PC-3 (cell line): ENCODE measurements at places on chromosomes 7 and 10.
A peak's percentile ranks its signal among the peaks of the same experiment; 100 is the strongest.

DNA sequence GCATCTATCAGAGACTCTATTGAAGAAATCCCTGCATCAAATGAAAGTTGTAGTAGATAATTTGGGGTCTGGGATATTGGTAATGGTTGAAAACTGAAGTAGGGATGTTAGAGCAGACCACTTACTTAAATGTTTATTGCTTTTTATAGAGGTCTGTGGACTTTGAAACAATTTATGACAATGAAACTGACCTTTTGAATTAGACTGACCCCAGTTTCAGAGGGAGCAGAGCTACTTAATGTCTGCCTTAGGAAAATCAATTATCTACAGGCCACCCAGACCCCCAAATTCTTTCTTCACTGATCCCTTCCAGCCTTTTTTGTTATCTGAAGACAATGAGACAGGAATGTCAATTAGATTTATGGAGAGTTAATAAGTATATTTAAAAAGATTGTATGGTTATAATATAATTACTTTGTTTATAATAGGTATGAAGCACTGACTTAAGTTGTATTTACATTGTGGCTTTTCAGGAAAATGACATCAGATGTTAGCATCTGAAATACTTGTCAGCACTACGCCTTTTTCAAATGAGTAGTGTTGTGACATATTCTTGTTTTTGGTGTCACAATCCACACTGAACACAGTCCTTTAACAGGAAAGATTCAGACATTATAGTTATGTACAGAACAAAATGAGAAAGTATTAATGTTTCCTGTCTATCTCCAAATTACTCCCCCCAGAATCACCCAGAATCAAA, 13.9 kb downstream of the MGAM2 start:
- DNase-seq = peak; percentile 8

DNA sequence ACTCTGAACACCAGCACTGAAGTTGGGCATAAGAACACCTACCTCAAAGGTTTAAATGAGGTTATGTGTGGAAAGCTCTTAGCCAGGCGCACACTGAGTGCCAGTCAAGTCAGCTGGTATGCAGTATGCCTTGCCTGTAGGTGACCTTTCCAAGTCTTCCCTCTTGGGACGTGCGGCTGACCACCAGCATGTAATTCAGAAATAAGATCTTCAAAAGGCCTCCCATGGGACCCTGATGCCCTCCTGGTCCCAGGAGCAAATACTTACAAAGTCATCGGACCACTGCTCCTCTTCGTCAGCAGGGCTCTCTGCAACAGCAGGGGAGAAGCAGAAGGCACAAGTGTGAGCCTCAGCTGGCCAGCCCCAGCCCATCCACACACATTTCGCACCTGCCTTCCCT, 40.8 kb downstream of the BLNK start:
- no peak for DNase-seq

DNA sequence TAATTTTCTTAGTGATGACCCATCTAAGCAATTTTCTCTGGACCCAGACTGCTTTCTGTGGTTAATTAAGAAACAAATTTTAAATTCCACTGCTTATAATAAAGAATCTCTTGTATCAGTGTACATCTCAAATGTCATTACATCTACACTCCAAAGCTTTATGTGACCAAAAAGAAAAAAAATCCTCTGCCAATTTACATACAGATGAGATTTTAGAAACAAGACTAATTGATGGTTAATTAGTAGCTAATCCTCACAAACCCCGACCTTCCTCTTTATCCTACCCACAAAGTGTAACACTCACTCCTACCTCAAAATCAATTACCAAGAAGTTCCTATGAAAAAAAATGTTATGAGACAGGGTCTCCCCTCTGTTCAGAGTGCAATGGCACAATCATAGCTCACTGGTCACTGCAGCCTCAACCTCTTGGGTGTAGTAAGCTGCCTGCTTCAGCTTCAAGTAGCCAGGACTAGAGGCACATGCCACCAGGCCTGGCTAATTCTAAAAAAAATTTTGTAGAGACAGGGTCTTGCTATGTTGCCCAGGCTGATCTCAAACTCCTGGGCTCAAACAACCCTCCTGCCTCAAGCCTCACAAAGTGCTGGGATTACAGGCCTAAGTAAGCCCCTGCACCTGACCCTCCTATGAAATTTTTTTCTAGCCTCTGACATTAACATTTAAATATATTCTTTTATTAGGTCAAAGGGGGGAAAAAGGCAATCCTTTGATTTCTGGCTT, 14.8 kb downstream of the KIF5B start:
- no peak for DNase-seq

- DNase-seq = no peak
These were observed 22.3 kb downstream of the CNTNAP2 start for GRCh38 chr7:146138926-146139325.

DNA sequence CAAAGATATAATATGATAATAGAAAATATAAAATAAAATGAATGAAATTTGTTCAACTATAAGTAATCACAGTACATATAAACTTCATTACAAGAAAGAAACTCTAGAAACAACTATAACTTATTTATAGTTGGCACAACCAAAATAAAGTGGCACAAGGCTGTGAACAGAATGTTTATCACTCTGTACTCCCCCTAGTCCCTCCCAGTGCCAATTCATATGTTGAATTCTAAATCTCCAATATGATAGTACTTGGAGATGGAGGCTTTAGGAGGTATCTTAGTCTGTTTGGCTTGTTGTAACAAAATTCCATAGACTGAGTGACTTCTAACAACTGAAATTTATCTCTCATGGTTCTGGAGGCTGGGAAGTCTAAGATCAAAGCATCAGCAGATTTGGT, 145.0 kb upstream of the TMEM229A start:
- DNase-seq = no peak

DNA sequence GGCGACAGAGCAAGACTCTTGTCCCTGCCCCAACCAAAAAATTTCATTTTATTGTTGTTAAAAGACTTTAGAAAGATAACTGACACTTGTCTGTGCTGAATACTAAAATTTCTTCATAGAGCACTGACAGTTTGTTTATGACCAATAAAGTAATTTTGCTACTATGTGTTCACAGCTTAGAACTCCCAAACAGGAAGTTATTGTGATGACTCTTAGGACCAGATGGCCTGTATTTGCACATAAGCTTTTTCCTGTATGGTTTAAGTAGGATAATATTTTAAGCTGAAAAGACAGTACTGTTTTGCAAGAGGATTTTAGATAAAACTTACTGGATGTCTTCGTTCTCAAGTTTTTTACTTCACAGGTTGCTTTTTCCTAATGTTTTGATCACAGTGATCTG, 80.7 kb downstream of the MMRN2 start:
- DNase-seq = no peak

GRCh38 chr7:154783281-154783909, 219.5 kb downstream of the PAXIP1 start:
- no peak for DNase-seq

DNA sequence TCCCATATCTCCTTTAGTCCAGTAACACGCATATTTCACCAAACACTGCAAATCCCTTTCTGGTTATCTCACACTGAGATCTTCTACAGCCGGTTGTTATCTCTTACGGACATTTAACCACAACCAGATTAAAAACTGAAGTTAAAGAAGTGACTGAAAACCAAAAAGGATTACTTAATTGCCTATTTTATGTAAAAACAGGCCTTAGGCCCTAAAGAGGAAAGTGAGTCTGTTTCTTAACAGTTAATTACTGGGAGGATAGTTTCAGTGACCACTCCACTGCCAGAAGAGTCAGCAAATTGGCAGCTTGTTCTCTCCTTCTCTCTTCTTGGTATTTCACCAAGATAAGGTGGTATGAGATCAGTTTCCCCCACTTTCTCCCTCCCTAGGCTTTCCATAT, 161.9 kb upstream of the MEOX2 start:
- DNase-seq = no peak

- no peak for DNase-seq
These were observed 46.8 kb downstream of the TET1 start for GRCh38 chr10:68606918-68607317.

GRCh38 chr7:3641582-3641981, 340.5 kb downstream of the SDK1 start:
- DNase-seq = no peak

GRCh38 chr7:65448816-65449504, 75.3 kb downstream of the ZNF92 start:
- peak; percentile 88 for DNase-seq

DNA sequence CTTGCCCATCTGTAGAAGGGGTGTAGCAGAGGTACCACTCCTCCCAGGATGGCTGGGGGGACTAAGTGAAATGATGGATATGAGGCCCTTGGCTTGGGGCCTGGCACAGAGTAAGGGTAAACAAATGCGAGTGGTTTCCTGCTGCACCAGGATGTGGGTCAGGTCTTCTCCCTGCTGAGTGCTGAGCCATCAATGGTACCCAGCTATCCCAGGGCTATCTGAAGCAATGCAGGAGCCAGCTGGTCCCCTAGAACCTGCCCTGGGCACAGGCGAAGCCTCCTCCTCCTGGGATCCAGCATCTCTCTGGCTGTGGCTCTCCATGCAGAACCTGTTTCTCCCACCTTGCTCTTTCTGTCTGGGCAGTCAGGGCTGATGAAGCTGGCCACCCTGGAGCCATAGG, 20.9 kb upstream of the GOLGA7B start:
- DNase-seq = no peak

DNA sequence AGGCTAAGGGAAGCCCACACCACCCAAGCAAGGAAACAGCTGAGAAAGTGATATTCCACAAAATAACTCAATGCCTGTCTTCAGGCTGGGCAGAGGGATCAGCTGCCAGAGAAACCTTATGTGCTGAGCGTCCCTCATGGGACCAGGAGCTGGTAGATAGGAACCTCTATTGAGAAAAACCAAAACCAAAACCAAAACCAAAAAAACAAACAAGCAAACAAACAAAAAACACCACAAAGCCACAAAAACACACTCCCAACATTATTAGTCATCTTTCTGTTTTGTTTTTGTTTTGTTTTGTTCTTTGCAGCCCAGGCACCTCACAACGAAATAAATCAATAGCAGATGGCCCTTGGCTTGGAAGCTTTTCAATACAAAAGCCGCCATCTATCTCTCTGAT, 760.8 kb upstream of the CELF2 start:
- no peak for DNase-seq

- no peak for DNase-seq
These were observed 176.4 kb upstream of the PTER start for GRCh38 chr10:16260388-16260787.

DNA sequence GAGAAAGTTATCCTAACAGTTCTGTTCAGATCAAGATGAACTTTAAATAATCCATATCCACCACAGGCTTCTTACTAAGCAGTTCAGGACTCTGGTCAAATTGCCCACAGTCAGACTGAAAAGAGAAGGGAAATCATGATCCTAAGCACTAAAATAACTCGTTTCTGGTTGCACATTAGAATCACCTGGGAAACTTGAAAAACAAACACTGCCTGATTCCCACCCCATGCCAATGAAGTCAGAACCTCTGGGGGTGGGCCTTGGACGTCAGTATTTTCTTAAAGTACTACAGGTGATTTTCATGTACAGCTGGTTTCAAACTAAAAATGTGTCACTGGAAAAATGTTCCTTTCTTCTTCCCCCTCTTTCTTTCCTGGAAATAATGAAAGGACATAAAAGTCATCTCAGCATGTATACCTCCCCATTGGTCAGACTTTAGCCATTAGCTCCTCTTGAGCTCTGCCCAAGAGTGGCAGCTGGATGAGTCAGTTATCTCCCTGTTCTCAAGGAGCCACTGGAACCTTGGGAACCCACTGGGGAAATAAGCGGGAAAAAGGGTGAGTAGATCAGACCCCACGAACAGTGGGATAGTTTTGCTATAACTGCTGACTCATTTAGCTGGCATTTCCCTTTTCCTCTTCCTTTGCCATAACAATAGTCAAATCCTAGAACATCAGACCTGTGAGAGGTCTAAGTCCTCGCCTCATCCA, 75.3 kb upstream of the IL6 start:
- peak; percentile 74 for DNase-seq

GRCh38 chr10:69769395-69769992, 32.2 kb upstream of the COL13A1 start:
- DNase-seq = peak; percentile 89

- DNase-seq = no peak
These were observed 16.3 kb downstream of the CFAP46 start for GRCh38 chr10:132926070-132926469.

DNA sequence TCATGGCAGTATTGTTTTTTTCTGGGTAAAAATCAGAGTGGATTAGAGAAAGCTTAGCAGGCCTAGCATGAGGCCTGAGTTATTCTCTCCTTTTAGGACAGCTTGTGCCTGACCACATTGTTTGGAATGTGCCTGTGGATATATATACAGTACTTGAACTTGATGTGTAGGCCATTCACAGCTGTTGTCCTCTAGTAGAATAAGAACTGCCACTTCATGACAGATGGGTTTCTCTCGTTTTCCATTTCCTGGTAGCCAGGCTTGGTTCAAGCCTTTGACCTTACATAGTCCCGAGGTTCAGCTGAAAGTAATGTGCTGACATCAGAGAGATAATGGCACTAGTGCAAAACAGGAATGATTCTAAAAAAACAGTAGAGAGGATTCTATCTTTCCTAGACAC, 473.9 kb downstream of the AUTS2 start:
- DNase-seq = no peak

- DNase-seq = no peak
These were observed 4.9 kb downstream of the ZNF12 start for GRCh38 chr7:6701860-6702259.

- no peak for DNase-seq
These were observed 2.1 kb downstream of the ZNF511 start for GRCh38 chr10:133310789-133311188.

DNA sequence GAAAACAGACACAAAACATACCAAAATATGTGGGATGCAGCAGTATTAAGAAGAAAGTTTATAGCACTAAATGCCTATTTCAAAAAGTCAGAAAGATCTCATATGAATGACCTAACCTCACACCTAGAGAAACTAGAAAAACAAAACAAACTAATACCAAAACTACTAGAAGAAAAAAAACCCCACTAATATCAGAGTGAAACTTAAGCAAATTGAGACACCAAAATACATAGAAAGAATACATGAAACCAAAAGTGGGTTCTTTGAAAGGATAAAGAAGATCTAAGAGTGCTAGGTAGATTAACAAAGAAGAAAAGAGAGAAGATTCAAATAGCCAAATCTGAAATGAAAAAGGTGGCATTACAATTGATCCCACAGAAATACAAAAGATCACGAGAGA, 494.1 kb downstream of the SH2D4B start:
- DNase-seq = no peak

DNA sequence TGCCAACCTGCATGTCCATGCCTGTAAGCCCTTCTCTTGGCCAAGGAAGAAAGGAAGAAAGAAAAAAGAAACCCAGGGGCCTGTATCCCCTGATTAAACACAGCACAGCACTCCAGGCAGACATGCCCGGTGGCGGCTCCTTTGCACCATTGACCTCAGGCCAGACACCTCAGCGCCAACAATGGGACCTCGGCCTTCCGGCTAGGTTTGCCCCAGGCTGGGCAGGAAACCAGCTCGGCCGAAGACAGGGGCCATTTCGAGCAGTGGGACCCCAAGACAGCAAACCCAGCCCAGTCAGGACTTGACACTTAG, 2.8 kb downstream of the HOXA10 start:
- peak; percentile 63 for DNase-seq

GRCh38 chr10:34626158-34626880, 188.8 kb downstream of the PARD3 start:
- no peak for DNase-seq

GRCh38 chr10:88336334-88336733, 246.8 kb downstream of the RNLS start:
- no peak for DNase-seq
